Right lobe of liver (tissue), 6 donors: ENCODE measurements at places on chromosomes 3 and 15. TPM values are rescaled to one million over a fixed set of nuclear protein-coding genes. Genes with fewer than 3 reads are reported as not detected.

Gene PLSCR5
- total RNA-seq: not detected

Gene ADGRG7
- 1.9 TPM for total RNA-seq

Gene GOLGA8M
- total RNA-seq: 1.0 TPM

Gene ZNF774
- 1.4 TPM for total RNA-seq

GRCh38 chr15:88255087-88255483 is 1.5 kb downstream of the NTRK3 start:
- DNase-seq: no peak

DNA sequence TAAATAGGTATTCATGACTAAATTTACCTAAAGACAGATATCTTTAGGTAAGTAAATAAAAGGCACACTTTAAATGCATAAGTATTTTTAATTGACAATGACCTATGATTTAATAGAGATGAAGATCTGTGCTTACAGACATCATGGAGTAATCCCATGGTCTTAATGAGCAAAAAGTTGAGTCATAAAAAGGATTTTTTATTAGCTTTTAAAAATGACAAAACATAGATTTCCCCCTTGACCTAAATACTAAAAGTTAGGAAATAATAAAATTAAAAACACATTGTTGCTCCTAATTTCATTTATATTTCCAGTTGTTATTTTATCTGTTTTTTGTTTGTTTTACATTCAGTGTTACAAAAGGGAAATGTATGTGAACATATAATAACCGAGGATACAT is 1005.7 kb downstream of the ROBO1 start:
- DNase-seq: no peak

DNA sequence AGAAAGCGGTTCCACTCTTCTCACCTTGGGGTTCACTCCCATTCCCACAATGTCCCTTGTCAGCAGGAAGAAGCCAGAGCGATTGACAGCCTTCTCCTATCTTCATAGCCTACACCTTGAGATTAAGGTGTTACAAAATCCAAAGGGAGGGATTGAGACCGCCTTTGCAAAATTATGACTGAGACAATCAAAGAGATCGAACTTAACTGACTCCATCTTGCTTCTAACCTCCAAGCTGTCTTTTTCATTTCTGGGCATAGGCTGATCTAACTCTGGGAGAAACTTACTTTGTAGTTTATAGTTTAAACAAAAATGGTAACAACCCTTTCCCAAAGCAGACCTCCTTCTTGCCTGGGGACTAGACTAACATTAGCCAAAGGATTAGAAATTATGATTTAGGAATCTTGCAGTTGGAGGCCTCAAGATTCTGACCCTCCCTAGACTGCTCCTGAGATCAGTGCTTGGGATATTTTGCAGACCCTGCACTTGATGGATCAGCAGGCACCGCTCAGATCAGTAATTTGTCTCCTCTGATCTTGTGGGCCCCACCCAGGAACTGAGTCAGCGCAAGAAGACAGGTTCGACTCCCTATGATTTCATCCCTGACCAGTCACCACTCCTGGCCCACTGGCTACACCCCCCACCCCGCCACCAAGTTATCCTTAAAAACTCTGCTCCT is 40.0 kb downstream of the PAQR5 start:
- DNase-seq: no peak

- DNase-seq: no peak
These were observed 59.0 kb downstream of the PRKAR2A start for GRCh38 chr3:48788544-48789162.

- DNase-seq: no peak
These were observed 159.4 kb upstream of the UBE2E1 start for GRCh38 chr3:23646184-23646920.

DNA sequence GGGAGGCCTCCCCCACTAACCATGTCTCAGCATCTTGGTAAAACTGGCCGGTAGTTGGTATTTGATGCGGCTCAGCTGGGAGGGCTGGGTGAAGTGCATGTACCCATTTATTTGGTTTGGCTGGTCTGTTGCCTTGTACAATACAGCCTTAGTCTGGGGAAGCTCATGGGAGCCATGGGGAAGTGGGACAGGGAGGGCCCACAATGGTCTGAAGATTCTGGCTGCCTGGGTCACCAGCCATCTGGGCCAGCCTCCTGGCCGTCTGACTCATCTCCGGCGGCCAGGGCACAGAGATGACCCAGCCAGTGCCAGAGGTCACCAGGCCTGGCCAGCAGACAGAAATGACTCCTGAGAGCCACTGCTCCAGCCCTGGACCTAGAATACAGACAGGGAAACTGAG is 51.6 kb upstream of the SMAD6 start:
- peak; percentile 91 for DNase-seq

- DNase-seq: no peak
These were observed 7.8 kb upstream of the RHCG start for GRCh38 chr15:89504166-89504565.
